ENCODE measurements at places on chromosomes 1 and 21.

- DNase-seq: no peak
These were observed 717.3 kb downstream of the MATN1 start for GRCh38 chr1:30005972-30006619.

- DNase-seq: no peak
These were observed 20.2 kb upstream of the RALGPS2 start for GRCh38 chr1:178704833-178705232.

- DNase-seq: no peak
These were observed 39.3 kb downstream of the PLEKHA6 start for GRCh38 chr1:204320382-204320804.

GRCh38 chr21:20882462-20883407, 115.5 kb upstream of the NCAM2 start:
- DNase-seq: no peak

DNA sequence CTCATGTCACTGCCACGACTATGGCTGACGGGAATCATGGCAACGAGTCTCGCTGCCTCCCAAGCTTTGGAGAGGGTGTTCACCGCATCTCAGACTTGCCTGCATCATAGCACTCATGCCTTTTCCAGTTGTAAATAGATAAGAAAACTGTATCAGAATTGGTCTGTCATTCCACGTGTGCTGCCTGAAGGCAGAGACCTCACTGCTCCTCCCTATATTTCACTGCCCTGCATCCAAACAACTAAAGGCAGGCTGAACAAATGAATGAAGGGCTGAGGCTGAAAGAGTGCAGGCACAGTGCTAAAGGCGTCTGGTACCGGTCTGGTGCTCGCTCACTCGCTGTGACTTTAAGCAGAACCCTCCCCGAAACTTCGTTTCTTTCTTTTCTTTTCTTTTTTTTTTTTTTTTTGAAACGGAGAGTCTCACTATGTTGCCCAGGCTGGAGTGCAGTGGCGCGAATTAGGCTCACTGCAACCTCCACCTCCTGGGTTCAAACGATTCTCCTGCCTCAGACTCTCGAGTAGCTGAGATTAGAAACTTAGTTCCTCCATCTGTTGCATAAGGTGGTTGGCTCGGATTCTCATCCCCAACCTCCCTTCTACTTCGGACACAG, 542 bp downstream of the EIF2B3 start:
- DNase-seq: no peak

GRCh38 chr21:44312089-44312488, 12.2 kb downstream of the PFKL start:
- DNase-seq: no peak

DNA sequence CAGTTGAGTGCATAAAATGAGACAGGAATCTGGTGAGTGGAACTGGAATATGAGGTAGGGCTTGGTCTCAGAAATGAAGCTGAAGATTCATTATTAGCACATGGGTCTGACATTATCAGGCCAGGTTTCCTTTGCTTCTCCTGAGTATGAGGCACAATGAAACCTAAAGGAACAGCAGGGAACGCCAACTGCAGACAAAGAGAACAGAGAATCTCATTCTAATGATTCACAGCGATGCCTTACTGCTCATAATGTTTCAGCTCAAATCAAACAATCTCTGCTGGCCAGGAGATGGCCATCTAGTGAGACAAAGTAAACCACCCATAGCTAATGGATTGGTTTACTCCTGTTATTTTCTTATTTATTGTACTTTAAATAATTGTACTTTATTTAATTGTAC, 133.5 kb downstream of the C1orf21 start:
- no peak for DNase-seq

DNA sequence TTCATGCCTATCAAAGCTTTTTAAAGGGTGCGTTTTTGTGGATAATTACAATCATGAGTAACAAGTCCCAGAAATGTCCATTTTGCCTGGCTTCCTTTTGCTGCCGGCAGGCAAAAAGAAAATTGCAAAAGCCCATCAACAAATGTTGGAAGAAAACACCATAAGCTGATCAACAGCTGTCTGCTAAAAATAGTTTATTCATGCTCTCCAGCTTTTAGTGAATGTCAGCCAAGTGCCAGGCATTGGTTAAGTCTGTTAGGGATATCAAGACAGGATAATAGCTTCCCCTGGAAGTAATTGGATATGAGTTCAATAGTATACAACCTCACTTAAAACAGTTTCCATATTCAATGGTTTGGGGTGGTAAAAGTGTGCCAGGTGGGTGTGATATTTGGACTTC, 13.6 kb upstream of the AGMAT start:
- no peak for DNase-seq

GRCh38 chr1:246725191-246725590, 982 bp downstream of the SCCPDH start:
- DNase-seq: no peak

GRCh38 chr1:7783178-7783711, 846 bp upstream of the PER3 start:
- DNase-seq: no peak

GRCh38 chr1:115679141-115679611, 37.4 kb downstream of the VANGL1 start:
- DNase-seq: no peak

DNA sequence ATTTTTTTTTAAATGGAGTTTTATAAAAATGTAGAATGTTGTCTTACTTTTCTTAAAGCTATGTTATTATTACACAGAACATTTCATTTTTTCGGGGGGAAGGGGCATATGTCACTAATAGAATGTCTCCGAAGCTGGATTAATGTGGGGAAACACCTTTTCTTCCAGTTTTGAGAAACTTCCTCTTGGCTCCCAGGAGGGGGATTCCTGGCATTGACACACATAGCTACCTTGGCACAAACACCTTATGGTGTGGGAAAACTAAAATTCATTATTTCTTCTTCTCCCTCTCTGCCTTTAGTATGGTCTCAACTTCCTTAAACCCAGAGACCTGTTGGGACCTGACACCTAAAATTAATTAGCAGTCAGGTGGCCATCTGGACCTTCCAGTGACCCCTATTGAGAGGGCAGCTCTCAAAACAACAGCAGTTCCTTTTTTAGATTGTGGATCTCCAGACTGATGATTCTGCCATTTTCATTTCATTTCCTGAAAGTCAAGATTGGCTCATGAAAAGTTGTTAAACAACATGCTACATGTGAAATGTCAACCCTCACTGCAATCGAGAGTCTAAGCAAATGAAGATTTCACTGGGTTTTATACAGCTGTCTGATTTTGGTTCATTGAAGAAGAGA, 70.1 kb upstream of the EDEM3 start:
- no peak for DNase-seq

DNA sequence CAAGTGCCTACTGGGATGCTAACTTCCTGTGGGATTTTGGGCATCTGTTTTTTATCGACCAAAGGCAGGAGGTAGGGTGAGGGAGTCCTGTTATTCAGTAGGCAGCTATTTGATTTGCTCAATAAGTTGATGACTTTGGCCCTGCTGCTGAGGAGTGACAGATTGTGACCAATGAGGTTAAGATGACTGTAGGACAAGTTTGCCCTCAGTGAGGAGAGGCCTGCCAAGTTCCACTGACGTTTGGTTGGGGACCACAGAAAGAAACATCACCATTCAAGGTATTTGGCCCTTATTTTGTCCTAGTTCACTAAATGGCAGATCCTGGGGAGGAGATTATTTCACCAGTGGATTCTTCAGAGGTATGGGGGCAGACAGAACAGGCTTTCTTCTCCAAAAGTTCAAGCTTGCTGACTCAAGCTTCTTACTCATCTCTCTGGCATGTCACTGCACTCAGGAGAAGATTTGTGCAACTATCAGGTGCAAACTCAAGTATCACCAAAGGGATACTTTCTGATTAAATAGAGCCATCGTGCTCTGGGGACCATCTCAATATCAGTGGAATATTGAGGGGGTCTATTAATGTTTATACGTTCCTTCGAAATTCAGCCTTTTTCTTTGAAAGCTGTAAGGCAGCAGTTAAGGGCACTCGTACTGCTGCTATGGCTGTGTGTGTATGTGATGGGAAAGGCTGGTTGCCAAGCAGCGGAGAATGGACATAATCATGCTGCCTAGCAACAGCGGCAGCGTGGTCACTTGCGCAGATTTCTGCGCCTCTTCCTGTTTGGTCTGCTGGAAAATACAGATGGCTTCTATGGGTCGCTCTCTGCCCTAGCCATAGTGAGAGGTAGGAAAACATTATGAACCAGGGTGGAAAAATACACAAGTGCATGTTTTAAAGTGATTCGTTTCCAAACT, 78.7 kb downstream of the PBX1 start:
- no peak for DNase-seq

- DNase-seq: peak; percentile 6
These were observed 22.9 kb downstream of the ZBTB21 start for GRCh38 chr21:41987310-41987709.

DNA sequence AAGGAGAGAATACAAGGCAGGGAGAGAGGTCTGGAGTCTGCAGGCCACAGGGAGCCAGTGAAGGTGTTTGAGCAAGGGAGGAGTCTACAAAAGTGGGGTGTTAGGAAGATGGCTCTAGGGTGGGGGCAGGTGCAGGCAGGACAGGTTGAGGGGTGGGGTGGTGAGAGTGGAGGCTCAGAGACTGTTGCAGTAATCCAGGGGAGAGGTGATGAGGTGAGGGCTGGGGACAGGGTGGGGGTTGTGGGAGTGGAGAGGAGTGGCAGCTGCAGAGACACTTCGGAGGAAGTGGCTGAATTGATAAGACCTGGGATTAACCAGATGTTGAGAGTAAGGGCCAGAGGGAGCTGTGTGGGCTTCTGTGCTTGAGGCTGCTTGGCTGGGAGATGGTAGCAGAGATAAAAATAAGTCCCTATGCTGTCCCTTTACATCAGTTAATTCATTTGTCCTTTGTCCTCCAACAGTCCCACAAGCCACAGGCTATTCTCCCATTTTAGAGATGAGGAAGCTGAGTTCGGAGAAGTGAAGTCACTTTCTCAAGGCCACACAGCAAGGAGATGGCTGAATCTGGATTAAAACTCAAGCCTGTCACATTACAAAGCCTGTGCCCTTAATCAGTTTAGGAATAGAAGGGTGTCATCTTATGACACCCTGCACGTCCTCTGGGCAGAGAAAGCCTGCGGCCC, 54.8 kb upstream of the SYNC start:
- no peak for DNase-seq
